Hair follicular keratinocyte (primary cell): ENCODE measurements at places on chromosomes 13 and 19. TPM values are rescaled to one million over a fixed set of nuclear protein-coding genes. Genes with fewer than 3 reads are reported as not detected.

The CCL25 gene
- total RNA-seq = not detected in 2 replicates

The VSTM2B gene
- total RNA-seq = not detected in 2 replicates

The SLC25A41 gene
- not detected in 2 replicates for total RNA-seq

The CBARP gene
- 2.8 and 6.2 TPM in 2 replicates for total RNA-seq
